ENCODE measurements at places on chromosomes 1 and 21.

GRCh38 chr1:242411901-242412300 is 112.6 kb downstream of the PLD5 start:
- DNase-seq = no peak

- DNase-seq = no peak
Observed at GRCh38 chr1:230787471-230787870, 40.3 kb downstream of the CAPN9 start.

- DNase-seq = no peak
Observed at GRCh38 chr1:151693057-151693651, 23.4 kb downstream of the CELF3 start.

- DNase-seq = no peak
Observed at GRCh38 chr1:224615861-224616755, at the start of gene CNIH3. CNIH3 (plus strand) TSS chr1:224616317; CDS start chr1:224617175, 858 bp downstream.

GRCh38 chr1:15965228-15965767 is 10.6 kb downstream of the ZBTB17 start:
- DNase-seq = no peak

DNA sequence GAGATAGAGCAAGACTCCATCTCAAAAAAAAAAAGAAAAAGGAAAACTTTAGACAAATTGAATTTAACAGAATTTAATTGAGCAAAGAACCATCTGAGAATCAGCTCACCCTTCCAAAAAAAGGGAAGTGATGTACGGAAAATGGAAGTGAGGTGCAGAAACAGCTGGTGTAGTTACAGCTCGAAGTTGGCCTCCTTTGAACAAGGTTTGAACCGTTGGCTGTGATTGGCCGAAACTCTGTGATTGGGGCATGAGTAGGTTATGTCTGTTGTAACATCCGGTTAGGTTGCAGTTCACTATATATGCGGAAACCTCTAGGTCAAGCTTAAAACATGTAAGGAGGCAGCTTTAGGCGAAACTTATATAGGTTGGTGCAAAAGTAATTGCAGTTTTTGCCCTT is 97.9 kb upstream of the KIF26B start:
- DNase-seq = no peak

GRCh38 chr1:113197719-113198330 is 124.8 kb downstream of the LRIG2 start:
- DNase-seq = no peak

DNA sequence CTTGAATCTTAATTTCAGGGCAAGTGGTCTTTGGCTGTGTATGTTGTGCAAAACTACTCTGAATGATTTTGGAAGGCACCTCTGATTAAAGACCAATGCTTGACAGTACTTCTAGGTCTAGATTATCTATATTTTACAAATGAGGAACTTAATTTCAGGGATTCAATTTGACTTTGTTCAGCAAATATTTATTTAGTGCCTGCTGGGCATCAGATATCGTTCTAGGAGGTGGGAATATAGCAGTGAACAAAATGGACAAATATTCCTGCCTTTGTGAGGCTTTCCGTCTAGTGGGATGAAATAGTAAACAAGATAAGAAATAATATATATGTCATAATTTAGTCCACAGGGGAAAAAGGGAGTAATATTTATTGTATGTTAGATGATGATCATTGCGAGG is 4.7 kb downstream of the ZNF326 start:
- DNase-seq = no peak

DNA sequence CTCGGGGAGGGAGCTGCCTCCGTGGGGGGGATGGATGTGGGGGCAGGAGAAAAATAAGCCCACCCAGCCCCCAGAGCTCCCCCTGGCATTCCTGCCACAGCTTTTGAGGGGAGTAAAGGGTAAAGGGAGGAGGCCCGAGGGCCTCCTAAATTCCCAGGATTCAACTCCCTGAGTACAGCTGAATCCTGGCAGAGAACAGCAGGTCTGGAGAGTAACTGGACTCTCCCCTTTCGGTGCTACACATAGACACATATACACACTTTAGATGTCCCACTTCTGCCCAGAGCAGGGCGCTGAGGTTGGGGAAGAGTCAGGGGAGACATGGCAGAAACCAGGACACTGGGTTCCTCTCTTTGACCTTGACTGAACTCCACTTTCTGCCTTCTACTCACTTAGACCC is 3.0 kb downstream of the KIRREL1 start:
- no peak for DNase-seq

DNA sequence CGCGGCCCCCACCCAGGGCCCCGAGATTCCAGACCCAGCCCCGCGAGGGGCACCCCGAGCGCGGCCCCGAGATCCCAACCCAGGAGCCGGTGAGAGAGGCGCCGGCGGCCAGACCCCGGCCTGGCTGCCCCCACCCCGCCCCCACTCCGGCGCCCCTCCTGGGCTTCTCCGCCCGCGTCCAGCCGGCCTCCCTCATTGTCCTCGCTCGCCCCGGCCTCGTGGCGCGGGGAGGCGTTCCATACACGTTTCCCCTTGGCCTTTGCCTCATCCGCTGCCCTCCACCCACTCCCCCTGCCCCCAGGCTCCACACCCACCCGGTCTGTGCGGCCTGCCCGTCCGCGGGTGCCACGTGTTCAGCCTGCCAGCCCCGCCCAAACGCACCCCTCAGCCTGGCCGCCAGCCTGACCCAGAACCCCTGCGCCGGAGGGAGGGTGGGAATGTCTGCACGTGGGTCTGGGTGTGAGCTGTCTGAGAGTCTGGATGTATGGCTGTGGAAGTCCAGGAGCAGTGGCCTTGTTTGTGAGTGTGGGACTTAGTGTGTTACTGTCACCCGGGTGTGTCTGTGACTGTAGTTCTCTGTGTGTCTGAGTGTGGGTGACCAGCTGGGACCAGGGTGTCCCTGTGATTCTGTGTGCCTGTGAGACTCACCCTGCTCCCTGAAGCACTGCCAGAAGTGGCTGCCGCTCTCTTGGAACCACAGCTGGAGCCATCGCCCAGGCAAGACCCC is 681 bp downstream of the B4GALT2 start:
- DNase-seq = peak; percentile 70

DNA sequence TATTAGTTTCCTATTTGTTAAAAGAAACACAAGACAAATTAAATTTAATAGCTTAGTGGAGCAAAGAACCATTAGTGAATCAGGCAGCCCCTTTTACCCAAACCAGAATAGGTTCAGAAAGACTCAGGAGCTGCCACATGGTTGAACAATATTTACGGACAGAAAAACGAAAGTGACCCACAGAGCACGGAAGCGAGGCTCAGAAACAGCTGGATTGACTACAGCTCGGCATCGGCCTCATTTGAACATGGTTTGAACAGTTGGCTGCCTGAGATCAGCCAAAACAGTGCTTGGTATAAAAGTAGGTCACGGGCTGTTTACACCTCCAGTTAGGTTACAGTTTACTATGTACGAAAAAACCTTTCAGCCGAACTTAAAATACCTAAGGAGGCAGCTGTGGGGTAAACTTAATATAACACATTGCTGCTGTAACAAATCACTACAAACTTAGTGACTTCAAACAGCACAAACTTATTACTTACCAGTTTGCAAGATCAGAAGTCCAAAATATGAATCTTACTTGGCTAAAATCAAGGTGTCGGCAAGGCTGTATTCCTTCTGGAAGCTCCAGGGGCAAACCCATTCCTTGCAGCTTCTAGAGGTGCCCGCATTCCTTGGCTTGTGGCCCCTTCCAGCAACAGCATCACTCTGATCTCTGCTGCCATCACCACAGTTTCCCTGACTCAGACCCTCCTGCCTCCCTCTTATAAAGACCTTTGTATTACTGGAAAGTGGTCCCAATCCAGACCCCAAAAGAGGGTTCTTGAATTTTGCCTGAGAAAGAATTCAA is 11.8 kb downstream of the PADI4 start:
- DNase-seq = no peak

DNA sequence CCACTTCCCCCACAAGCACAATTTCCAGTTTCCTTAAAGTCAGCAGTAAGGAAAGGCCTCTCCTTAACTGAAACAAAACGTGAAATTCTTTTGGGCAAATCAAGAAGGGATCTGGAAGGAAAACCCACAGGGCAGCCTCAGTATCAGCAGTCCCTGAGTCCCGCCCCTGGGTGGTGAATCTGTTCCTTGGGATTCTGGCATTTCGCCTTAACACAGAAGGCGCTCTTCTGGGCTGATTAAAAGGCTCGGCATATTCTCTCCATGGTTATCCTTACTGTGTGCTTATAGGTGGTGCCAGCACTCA is 12.2 kb upstream of the RAB4A start:
- no peak for DNase-seq

DNA sequence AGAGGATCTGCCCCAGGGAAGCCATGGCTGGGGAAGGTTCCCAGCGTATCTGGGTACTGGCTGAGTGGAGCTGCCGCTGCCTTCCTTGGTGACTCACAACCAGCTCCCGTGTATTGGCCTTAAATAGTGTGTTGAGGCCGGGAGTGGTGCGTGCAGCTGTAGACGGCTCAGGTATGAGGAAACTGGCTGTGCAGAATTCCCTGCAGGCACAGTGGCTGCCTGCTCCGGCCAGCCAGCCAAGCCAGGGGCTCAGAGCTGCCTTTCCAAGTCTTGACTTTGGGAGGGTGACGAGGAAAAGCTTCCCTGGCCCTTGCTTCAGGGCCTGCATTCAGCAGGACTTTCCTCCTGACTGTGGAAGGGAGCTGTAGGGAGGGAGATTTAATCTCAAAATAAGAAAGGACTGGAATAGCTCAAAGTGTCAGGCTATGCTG is at the start of gene VTCN1:
TSS of gene VTCN1 (minus strand) at position 97 of the 431 bp plus-strand sequence. CDS start at position 25, 72 bp downstream.
- no peak for DNase-seq

- DNase-seq = no peak
Observed at GRCh38 chr1:154860156-154860870, 9.8 kb downstream of the KCNN3 start.

DNA sequence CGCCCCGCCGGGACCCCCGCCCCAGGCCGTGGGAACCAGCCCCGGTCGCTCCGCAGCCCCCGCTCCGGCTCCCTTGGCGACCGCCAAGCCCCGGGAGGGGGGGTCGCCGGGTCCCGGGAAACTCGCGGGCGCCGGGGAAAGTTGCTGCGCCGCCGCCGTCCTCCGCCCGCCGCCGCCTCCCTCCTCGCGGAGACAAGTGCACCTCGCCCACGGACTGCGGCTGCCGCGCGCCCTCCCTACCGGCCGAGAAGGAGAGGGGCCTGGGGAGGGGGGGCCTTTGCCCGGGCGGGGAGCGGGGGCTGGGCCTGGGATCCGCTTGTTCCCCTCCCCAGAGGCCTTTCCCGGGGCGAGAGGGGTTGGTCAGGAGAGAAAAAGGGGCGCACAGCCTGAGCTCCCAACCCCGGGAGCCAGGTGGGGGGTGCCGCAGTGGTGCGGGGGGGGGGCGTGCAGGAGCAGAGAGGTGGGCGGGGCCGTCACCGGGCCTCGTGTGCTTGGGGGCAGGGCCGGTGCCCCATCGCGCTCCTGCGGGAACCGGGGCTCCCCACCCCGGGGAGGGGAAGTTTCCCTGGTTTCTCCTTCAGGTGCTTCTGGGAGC is 592 bp downstream of the AGRN start:
- DNase-seq = no peak

- no peak for DNase-seq
Observed at GRCh38 chr1:201251851-201252430, 31.4 kb upstream of the PKP1 start.

- DNase-seq = peak; percentile 30
Observed at GRCh38 chr1:1178794-1179331, 5.2 kb downstream of the TTLL10 start.

- no peak for DNase-seq
Observed at GRCh38 chr1:108017698-108018097, 52.7 kb upstream of the VAV3 start.

DNA sequence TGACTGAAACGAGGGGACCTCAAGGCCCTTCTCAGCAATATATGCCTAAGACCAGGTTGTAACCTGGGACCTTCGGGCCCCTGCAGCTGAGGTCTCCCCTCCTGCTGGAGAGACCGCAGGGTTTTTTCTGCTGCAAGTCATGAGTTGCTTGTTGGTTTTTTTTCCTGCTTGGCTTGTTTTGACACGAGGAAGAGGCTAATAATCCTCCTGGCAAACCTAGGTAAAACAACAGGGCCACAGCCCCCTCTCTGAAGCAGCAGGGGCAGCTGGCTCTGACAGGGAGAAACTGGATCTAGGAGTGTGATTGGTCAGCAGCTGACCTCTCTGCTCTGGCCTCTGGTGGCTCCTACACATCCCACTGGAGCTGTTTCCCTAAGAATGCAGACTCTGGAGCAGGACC is 69.0 kb downstream of the CD34 start:
- DNase-seq = no peak

GRCh38 chr21:38741950-38742256 is 63.8 kb upstream of the ETS2 start:
- no peak for DNase-seq

- no peak for DNase-seq
Observed at GRCh38 chr1:34781071-34781843, at the start of gene GJB3. GJB3 (plus strand) TSS chr1:34781214; CDS start chr1:34784763, 3,549 bp downstream.

- no peak for DNase-seq
Observed at GRCh38 chr1:53196017-53196484, 573 bp upstream of the CPT2 start.

DNA sequence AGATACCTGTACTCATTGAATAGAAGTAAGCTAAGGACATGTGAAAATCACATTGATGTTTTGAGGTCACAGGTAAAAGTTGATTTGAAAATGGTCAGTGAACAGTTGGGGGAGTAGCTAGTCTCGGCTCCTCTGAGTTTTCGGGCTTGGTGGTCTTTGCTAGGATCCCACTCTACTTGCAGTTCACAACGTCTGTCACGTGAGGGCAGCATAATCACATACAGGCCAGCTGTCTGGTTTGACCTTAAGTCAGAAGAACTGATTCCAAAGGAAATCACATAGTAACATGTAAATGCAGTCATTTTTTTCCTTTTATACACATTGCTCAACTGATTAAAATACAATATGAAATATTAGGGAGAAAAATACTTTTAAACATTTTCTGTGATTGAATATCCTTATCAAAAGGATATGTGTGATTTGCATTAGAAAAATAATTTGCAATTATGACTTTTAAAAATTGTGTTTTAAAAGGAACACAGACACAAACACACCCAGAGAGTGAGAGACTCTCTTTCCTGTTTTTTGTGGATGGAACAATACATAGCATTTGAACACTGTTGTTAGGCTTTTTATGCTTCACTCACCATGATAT is 21.8 kb upstream of the PDC start:
- DNase-seq = peak; percentile 43

DNA sequence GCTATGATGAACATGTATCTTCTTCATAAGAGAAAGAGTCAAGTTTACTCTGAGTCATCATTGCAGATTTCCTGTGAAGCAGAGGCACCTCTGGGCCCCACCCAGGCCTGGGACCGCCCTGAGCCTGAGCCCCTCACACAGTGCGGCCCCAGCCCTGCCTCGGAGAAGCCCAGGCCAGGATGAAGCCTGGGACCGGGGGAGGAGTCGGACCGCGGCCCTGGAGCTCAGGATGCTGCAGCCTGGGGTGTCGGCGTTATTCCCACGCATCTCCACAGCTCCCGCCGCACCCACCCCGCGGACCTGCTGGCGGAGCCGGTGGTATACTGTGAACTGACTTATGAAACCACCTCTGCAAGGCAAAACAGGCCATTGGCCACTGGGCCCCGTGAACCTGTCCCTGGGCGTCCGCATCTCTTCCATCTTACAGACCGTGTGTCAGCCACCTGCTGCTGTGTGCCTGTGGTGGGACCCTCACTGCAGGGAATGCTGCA is 2.4 kb upstream of the COL6A1 start:
- peak; percentile 45 for DNase-seq
